NT2/D1 (cell line): ENCODE measurements at places on chromosomes 11 and 22.

DNA sequence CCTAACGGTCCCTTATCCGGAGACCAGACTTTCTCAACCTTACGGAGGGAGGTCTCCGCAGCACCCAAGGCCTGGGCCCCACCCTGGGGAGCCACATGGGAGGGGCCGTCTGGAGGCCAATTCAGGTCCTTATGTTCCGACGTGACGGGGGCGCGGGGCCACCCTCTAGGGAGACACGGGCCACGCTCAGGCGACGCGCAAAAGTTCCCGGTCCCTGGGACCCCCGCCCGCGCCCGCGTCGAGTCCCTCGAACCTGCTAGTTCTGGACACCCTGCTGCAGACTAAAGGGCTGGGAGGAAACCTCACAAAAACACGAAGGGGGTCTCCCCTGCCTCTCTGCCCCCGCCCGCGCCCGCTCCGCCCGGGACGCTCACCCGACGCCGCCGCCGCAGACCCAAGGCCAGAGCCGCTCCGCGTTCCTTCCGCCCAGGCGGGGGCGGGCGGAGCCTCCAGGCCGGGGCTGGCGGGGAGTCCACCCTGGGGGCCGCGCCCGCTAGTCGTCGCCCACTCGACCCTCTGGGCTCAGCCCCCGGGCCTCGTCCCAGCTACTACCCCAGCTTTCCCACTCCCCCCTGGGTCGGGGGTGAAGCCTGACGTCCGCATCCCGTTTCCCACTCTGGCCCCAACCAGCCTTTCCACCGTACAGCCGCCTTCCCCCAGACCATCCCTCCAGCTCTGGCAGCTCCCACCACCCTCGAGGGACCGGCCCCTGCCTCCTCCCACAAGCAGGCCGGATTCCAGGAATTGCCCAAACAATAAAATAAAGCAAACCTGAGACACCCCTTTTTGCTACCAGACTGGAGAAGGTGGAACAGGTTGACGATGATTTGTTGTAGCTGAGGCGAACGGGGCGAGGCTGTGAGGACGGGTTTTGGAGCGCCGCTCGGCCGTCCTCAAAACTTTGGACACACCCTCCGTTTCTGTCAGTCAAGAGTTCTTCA, 2.7 kb downstream of the RNH1 start:
- DNase-seq = no peak

- no peak for DNase-seq
These were observed 85.8 kb upstream of the NARS2 start for GRCh38 chr11:78660471-78660870.

DNA sequence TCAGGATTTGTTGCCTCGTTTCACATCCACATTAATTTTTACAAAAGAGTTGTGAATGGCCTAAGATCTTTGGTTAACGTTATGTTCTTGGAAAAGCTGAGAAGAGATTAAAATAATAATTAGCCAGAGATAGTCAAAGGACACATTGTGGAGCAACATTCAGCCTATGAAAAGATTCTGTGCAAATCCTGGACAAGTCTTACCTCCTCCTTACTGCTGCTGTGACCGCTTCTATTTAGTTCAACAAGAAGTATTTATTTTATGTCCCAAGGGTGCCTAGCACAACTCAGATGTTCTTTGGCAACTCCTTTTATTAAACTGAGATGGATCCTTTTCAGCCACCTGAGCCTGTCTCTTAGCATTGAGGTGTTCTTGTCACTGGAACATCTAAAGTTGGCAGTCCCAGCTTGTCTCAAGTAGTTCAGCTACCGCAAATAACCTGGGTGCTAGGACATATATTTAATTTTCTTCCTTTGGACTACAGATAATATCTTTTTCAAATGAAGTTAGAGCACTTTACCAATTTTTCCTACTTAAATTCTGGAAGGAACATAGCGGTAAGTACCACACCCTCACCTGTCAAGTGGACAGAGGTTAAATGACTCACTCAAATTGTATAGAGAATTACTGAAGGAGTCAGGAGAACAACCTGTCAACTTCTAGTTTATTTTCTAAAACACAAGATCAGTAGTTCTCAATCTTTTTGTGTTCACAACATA, 80.5 kb upstream of the CHRM4 start:
- no peak for DNase-seq

- peak; percentile 18 for DNase-seq
These were observed 168.5 kb downstream of the ARHGAP42 start for GRCh38 chr11:100855466-100856067.

GRCh38 chr11:12319461-12319951, 57.9 kb upstream of the PARVA start:
- DNase-seq = no peak

- DNase-seq = no peak
These were observed 219.1 kb upstream of the ARHGAP42 start for GRCh38 chr11:100467821-100468508.

- DNase-seq = no peak
These were observed 103.8 kb downstream of the ZNF280B start for GRCh38 chr22:22404598-22405284.

GRCh38 chr11:57977709-57978108, 46.0 kb upstream of the OR9Q1 start:
- DNase-seq = no peak

DNA sequence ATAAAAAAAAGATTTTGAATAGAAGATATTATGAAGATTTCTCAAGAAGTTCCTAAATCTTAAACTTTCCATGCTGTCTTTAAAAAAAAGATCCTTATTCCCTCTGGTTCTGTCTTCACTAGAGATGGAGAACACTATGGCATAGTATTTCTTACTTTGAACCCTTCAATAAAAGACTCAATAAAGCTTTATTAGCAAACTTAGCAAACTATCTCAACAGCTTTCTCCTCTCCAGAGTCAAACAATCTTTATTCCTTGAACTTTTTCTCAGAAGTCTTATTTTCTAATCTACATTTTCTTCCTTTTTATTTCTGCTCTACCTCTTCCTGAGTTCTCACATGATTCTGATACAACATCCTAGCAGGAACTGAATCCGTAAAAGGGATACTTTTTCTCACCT, 21.8 kb upstream of the P4HA3 start:
- no peak for DNase-seq

DNA sequence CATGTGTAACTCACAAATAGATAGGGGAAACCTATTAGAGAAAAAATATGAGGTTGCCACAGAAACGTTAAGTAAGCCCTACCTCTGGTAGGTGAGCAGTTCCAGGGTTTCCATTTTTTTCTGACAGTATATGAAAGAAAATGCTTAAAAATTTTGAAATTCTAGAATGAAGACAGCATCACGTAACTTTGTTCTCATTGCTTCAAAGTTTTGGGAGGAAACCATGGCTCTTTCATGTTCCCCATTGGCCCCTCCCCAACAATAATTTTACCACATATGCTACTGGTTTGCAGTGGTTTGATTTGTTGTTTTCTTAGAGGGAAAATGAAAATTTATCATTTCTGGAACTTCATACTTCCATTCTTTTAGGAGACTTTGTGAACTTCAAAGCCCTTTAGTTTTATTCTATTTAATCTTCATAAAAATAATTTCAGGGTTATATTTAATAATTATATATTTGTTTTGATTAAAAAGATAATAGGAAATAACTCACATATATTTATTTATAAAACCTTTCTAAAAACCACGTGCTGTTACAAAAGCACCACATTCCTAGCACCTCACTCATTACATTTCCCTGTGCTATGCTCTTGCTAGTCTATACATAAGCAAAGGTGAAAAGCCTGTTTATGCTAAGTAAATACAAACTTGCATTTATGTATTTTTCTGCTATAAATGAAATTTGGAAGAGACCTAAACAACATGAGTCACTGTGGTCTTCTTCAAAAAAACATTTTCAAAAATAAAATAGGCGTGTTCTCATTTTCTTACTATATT, 113.4 kb downstream of the CASP12 start:
- no peak for DNase-seq

GRCh38 chr11:128686745-128687177, 7.1 kb upstream of the FLI1 start:
- no peak for DNase-seq

- DNase-seq = no peak
These were observed 281.9 kb upstream of the ISX start for GRCh38 chr22:34784056-34784455.

GRCh38 chr11:117869604-117870003, 6.9 kb downstream of the FXYD6 start:
- no peak for DNase-seq

DNA sequence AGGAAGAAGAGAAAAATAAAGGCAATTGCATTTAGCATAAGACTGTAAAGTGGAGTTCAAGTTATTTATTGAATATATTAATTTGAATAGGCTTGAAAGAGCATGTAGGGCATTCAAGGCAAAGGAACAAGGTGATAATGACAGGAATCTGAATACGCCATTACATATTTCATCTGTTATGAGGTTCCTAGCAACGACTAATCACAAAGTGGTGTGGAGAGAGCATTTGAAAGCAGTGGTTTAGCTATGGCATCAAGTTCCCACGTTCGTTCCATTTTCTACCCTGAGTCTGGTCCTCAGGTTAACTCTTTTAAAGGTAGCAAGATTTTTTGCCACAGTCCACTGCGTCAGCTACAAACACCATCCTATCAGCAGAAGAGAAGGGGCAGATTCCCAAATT, 59.4 kb downstream of the CNTN5 start:
- DNase-seq = no peak

- no peak for DNase-seq
These were observed 222.7 kb upstream of the SESN3 start for GRCh38 chr11:95453616-95454171.

- no peak for DNase-seq
These were observed 149.1 kb downstream of the MAML2 start for GRCh38 chr11:96193745-96194443.

- no peak for DNase-seq
These were observed 29.7 kb upstream of the NDUFC2 start for GRCh38 chr11:78109081-78110015.

GRCh38 chr22:39215426-39216142, 29.2 kb downstream of the PDGFB start:
- no peak for DNase-seq

DNA sequence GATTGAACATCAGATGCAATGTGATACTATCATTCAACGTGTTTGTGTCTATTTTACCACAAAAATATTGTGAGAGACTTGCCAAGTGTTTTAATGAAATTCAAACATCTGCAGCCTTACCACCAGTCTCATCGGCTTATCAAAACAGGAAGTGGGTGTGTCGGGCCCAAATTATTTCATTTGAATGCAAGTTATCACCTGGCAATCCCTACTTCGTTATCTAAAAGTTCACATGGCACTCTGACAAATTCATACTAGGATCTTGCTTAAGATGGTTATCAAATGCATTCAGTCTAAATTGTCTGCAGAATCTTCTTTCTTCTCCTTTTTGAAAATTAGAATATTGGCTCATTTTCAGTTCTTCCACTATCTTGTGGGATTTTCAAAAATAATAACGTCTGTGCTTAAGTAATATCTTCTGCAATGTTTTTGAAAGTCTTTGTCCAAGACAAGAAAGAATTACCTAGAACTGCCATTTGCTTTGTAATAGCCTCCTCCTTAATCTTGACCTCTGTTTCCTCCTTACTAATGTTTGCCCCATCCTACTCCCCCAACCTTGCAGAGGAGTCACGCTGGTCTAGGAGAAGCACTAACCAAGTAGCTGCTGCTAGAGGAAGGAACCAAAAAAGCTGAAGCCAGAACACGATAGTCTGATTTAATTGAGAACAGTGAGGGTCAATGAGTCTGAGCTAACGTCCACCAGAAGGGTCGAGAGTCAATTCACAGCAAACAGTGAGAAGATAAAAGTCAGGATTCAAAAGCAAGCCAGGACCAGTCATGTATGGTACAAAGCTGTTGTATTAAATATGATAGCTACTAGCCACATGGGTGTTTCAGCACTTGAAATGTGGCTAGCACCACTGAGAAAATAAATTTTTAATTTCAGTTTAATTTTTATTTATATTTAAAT, 10.2 kb upstream of the BIRC3 start:
- DNase-seq = no peak

GRCh38 chr11:68148071-68148805, 27.1 kb upstream of the CHKA start:
- DNase-seq = no peak

GRCh38 chr11:2698386-2699184, 1.2 kb downstream of the KCNQ1OT1 start:
- DNase-seq = no peak
